MM.1S (cell line): ENCODE measurements at places on chromosomes 12 and 14.

- no peak overlapping the region for H3K4me3 ChIP-seq
- H3K36me3 ChIP-seq = no peaks in the 10 kb centered on the region
- DNase-seq = no peak
- H3K27me3 ChIP-seq = no peaks in the 10 kb centered on the region
- H3K27ac ChIP-seq = no peak overlapping the region
Observed at GRCh38 chr12:11875414-11875935, 195.3 kb upstream of the BCL2L14 start.

GRCh38 chr12:51955702-51956101 lies 4.2 kb downstream of the ACVR1B start:
- peak; percentile 39 for DNase-seq
- no peaks in the 10 kb centered on the region for H3K36me3 ChIP-seq
- no peak overlapping the region for H3K27ac ChIP-seq
- H3K27me3 ChIP-seq = peaks cover 12% of the 10 kb centered on the region
- no peak overlapping the region for H3K4me3 ChIP-seq

DNA sequence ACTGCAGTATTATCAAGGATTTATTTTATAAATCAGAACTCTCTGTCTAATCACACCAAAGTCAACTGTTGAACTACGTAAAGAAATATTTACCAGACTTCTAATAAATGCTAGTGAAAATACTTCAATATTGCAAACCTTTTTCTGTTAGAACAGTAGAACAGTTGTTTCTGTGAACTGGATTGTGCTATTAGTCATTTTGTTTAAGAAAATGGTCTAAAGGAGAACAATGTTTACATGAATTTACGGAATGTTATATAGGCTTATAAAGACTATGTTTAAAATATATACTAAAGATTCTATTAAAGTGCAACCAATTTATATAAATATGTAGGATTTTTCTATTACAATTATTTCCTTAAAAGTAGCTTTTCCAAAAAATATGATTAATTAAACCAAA lies 471.4 kb downstream of the FSCB start:
- DNase-seq = no peak
- no peaks in the 10 kb centered on the region for H3K4me1 ChIP-seq
- no peaks in the 10 kb centered on the region for H3K36me3 ChIP-seq
- no peak overlapping the region for H3K27ac ChIP-seq
- no peaks in the 10 kb centered on the region for H3K27me3 ChIP-seq

GRCh38 chr14:94050231-94050880 lies 24.2 kb downstream of the OTUB2 start:
- no peak for DNase-seq
- no peak overlapping the region for H3K4me3 ChIP-seq
- peaks cover 15% of the 10 kb centered on the region for H3K4me1 ChIP-seq
- H3K27me3 ChIP-seq = no peaks in the 10 kb centered on the region
- no peak overlapping the region for H3K27ac ChIP-seq

DNA sequence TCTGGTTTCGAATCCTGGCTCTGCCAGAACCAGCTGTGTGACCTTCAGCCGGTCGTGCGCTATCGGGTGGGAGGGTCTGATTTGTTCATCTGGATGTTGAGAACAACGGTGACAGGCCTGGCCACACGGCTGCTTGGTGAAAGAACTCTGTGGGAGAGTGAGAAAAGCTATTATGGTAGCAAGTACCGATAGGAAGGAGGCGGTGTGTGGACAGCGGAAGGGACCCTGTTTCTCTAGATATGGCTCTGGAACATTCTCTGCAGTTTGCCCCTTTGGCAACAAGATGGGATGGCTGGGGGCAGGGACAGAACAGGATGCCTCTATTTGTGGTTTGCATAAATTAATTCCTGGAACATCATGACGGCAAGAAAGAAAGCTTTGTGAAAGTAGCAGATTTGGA lies 347.3 kb downstream of the AACS start:
- no peaks in the 10 kb centered on the region for H3K4me1 ChIP-seq
- H3K4me3 ChIP-seq = no peak overlapping the region
- H3K27ac ChIP-seq = no peak overlapping the region

DNA sequence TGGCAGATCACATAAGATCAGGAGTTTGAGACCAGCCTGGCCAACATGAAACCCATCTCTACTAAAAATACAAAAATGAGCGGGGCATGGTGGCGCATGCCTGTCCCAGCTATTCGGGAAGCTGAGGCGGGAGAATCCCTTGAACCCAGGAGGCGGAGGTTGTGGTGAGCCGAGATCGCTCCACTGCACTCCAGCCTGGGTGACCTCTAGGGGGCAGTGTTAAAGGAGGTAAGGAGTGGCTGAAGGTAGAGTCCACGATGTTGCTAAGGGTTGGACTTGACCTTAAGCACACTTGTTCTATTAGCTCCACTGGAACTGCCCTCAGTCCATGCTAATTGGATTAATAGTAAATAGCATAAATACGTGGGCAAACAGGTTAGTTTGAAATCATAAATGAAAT lies 62.4 kb upstream of the PSMC1 start:
- no peaks in the 10 kb centered on the region for H3K36me3 ChIP-seq
- no peak for DNase-seq
- no peaks in the 10 kb centered on the region for H3K27me3 ChIP-seq
- H3K4me1 ChIP-seq = no peaks in the 10 kb centered on the region

DNA sequence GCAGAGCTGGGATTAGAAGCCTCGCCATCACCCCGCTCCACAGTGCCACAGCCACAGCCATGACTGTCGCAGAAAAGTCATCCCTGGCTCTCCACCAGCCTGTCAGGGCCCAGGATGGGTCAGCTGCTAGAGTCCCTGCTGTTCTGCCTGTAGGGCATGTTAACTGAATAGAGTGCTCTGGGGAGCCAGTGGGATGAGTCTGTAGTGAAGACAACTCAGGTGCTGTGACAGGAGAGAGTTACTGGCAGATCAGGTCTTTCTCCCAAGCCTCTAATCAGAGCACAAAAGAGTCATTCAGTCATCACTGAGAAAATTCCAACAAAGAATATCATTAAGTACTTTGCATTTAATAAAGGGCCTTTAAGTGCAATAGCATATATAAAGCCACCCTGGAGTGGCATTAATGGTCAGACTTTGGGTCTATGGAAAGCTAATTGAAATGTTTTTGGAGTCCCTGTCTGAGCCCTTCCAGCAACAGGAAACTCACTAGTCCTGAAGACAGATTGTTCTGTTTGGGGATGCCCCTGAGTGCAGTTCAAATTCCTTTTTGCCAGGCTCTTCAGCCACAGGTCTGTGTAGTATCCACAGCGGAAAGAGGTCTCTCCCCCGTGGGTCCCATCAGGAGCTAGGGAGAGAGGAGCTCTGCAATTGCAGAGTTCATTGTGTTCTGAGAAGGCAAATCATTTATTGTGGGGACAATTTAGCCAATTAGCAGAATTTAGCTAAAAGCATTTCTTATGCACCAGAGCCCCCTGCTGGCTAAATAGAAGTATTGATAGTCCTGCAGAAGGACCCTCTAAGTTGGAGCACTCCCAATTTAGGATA lies 45.2 kb upstream of the C14orf132 start:
- no peak overlapping the region for H3K27ac ChIP-seq
- H3K36me3 ChIP-seq = no peaks in the 10 kb centered on the region
- no peak overlapping the region for H3K4me3 ChIP-seq
- H3K27me3 ChIP-seq = no peaks in the 10 kb centered on the region
- DNase-seq = peak; percentile 23

DNA sequence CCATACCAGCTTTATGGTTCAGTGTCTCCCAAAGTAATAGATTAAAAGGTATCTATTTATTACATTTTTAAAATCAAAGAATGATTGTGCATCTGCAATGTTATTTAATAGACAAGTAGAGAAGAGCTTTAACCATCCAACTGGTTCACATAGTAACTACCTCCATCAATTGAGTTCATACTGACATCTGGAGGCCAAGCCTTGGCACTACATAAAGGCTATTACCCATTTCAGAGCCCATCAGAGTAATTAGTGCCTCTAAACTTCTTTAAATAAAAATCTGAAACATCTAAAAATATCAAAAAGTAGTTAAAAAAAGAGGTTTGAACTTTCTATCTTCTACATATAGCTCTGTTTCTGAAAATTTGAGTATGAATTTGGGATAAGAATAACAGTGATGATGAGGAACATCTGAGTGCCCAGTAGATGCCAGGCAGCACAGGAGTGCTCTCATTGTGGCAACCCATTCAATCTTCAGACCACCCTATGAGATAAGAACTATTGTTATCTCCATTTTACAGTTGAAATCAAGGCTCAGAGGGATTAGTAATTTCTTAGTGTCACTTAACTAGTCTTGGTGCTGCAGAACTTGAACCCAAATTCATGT lies 132.9 kb upstream of the DAAM1 start:
- no peaks in the 10 kb centered on the region for H3K4me1 ChIP-seq
- no peaks in the 10 kb centered on the region for H3K27me3 ChIP-seq
- no peak overlapping the region for H3K4me3 ChIP-seq
- H3K27ac ChIP-seq = no peak overlapping the region
- DNase-seq = peak; percentile 30

DNA sequence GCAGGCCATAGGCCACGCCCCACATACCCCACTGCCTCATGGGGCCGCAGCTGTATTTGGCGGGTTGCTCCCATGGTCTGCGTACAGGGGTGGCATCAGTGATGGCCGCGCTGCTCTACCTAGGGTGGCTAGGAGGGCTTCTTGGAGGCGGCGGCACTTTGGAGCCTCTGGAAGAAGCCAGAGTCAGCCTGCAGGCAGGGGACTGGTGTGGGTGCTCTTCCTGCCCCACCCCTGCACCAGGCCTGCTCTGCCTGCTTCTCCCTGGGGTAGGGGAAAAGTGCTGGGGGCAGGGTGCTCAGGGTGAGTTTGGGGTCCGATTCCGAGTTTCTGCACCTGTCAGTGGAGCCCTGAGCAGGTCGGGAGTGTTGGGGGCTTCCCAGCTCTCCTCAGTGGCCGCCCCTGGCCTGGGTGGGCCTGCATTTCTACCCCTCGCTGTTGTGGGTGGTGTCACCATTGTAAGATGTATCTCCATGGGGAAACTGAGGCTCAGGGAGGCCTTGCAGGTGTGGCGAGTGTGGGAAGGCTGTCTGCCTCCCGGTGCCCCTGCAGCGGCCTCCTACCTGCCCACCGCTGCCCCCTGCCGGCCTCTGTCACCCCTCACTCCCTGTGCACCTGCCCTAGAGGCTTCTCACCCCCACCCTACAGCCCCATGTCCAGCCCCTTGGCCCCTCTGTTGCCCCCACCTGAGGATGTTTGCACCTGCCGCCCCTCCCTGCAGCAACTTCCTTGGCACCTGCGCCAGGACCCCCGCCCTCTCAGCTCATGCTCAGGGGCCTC lies 5.5 kb downstream of the CEP170B start:
- H3K27me3 ChIP-seq = no peaks in the 10 kb centered on the region
- H3K4me3 ChIP-seq = no peak overlapping the region
- no peaks in the 10 kb centered on the region for H3K36me3 ChIP-seq
- no peaks in the 10 kb centered on the region for H3K4me1 ChIP-seq

DNA sequence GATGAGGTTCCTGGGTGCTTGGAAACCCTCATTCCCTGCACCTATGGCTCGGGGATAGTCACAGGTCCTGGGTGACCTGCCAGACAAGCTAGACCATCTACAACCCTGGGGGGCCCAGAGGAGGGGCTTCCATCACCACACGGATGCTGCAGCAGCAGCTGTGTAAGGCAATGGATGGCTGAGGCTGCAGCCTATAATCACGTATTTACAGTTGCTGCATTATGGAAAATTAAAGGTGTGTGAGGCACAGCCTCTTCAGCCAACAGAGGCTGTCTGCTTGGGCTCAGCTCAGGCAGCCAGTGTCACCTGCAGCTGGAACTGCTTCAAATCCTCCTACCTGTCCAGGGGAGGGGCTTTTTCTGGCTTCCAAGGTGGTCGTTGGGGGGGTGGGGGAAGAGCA lies 268.1 kb downstream of the CACNA1C start:
- H3K4me1 ChIP-seq = no peaks in the 10 kb centered on the region
- H3K4me3 ChIP-seq = no peak overlapping the region
- no peak for DNase-seq
- no peak overlapping the region for H3K27ac ChIP-seq

- no peaks in the 10 kb centered on the region for H3K36me3 ChIP-seq
- DNase-seq = no peak
- H3K4me1 ChIP-seq = no peaks in the 10 kb centered on the region
- H3K27ac ChIP-seq = no peak overlapping the region
- H3K27me3 ChIP-seq = no peaks in the 10 kb centered on the region
Observed at GRCh38 chr14:56124327-56124726, 6.1 kb downstream of the PELI2 start.
